ENCODE measurements at places on chromosomes 4 and X.

GRCh38 chrX:24025741-24026403 is 1.1 kb downstream of the KLHL15 start:
- DNase-seq, result peak; percentile 0

DNA sequence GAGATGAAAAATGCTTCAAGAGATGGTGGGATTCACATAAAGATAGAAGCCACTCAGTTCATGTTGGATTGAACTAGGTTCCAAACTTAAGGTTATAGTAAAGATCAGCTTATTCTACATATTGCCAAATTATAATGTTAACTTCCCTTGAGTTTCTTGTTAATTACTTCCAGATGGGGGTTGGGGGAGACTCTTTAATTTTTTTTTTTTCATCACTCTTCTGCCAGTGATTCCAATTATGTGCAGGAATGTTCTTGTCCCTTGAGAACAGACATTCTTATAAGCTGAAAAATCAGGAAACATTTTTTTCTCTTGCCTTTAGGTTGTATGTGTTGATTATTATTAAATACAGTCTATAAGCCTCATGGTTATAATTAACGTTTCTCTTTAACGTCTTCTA is 30.0 kb downstream of the MND1 start:
- no peak for DNase-seq

- no peak for DNase-seq
These were observed 31.2 kb upstream of the PAGE1 start for GRCh38 chrX:49726966-49727365.

GRCh38 chr4:105710012-105710600 is 1.5 kb downstream of the GSTCD start:
- DNase-seq, result no peak

GRCh38 chr4:186740822-186741221 is 17.2 kb upstream of the FAT1 start:
- no peak for DNase-seq

- no peak for DNase-seq
These were observed 1044.2 kb downstream of the GLUD2 start for GRCh38 chrX:122091571-122091970.
